Central memory CD8-positive, alpha-beta T cell (primary cell): ENCODE measurements at places on chromosomes 16 and 17.

DNA sequence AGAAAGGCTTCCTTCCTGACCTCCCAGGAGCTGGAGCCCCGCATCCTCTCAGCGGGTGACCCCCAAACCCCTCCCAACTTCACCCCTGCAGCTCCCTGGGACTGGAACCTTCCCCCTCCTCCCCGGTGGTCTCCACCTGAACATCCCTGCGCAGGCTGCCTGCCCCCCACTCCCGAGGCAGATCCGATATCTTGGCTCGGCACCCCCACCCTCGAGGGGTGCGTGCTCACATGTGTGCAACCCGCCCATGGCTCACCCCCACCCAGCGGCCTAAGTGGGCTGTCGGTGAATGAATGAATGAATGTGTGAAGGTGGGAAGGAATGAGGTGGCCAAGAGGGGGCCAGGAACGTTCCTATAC is 39.7 kb downstream of the SLC7A5 start:
- DNase-seq: no peak

- DNase-seq: no peak
Measured at GRCh38 chr17:57927048-57927723, 28.0 kb downstream of the CUEDC1 start.

DNA sequence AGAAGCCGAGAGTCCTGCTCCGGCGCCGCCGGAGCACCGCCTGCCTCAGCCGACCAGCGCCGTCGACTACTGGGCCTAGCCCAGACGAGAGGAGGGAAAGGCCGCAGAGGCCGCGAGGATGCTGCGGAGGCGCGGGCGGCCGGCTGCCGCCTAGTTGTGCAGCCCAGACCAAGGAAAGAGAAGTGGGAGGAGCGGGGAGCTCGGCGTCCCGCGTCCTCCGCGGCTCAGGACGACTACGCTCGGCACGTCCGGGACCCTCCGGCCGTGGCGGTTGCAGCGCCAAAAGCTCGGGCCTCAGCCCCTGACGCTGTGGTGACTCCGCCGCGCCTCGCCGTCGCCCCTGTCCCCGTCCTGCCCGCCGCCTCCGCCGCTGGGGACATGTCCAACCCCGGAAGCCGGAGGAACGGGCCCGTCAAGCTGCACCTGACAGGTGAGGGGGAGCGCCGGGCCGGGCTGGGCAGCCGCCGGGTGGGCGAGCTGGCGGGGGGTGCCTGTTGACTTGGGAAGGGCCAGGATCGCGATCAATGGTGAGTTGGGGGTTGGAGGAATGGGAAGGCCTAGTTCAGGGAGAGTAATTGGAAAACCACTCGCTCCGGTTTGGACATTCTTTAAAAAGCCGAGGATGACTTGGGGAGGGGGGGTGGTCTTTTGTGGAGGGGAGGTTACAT is 37.7 kb downstream of the RNF135 start:
- peak; percentile 44 for DNase-seq

GRCh38 chr16:29849505-29849904 is 13.5 kb downstream of the CDIPT start:
- DNase-seq: no peak

DNA sequence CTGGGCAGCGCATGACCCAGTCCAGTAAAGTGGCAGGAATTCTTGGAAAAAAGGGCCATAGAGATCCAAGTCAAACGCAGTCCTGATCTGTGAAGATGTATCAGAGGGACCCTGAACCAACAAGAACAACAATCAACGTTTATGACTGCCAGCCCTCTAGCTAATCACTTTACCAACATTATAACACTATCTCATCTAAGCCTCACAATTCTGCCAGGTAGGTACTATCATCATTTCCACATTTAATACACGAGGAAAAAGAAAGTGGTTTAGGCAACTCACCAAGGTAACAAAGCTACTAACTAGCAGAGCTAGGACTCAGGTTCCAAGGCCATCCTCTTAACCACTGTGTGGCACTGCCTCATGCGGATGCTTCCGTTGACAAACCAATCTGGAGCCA is 28.1 kb downstream of the TEX2 start:
- no peak for DNase-seq

GRCh38 chr16:4556112-4556511 is at the start of gene C16orf96:
Gene C16orf96 (plus strand): TSS chr16:4556340. CDS start chr16:4556490, 150 bp downstream.
- DNase-seq: no peak

DNA sequence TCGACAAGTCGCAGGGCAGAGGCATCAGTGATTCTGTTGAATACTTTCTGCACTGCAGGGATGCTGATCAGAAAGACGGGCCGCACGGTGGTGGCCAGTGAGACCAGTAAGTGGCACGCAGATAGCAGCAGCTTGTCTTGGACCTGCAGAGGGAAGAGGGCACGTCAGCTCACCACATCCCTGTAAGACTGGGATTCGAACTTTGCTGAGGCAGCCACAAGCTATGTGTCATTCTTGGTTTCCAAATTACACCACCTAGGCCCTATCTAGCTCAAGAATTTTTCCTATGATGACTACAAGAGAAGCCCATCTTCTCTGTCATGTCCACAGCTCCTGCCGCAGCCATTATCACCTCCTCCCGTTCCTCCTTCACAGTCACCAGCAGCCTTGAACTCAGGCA is 49.4 kb upstream of the GSG1L start:
- no peak for DNase-seq

DNA sequence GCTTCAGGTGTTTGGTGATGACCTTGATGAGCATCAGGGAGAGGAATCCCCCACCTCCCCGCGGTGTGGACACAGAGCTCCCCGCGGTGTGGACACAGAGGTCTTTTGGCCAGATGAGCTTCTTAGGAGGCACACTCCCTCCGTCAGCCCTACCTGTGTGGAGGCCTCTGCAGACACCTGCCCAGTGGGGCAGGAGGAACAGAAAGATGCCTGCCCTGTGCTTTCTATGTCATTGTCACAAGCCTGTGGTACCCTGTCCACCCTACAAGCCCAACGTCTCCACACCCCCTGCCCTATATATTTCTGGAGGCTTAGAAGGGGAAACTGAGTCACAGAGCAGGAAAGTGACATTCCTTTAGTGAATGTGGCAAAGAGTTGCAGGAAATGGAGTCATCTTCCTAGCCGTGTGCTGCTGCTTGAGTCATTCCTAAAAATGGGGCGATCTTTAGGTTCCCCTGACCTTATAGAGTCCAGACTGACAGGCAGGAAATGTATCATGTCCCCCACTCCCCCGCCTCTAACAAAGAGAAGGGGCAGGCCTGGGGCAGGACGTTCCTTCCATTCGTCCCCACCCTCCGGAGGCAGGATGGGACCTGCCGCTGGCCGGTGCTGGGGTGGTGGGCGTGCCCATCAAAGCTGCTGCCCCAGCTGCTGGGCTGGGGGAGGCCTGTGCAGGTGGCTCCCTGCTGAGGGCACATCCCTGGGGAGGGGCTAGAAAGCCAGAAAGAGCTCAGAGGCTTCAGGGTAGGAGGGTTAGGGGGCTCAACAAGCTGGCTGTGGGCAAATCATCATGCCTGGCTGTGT is 1.0 kb upstream of the C16orf74 start:
- no peak for DNase-seq

- DNase-seq: no peak
Measured at GRCh38 chr16:57600952-57601580, 27.4 kb upstream of the ADGRG1 start.

DNA sequence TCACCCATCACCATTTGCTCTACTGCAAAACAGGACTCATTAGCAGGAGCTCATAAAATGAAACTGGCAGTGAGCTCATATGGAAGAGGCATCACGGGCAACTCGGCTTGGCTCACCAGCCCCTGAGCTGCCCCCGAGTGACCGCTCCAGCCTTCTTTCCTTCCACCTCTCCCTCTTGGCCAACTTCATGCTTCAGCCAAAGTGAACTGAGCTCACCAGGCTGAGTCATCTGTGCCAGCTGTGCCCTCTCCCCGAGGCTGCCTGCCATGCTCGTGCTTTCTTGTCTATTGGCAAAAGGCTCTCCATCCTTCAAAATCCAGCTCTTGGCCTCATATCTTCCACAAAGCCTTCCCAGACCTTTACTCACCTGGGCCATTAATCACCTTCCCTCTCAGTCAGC is 391.4 kb downstream of the WWOX start:
- DNase-seq: no peak

DNA sequence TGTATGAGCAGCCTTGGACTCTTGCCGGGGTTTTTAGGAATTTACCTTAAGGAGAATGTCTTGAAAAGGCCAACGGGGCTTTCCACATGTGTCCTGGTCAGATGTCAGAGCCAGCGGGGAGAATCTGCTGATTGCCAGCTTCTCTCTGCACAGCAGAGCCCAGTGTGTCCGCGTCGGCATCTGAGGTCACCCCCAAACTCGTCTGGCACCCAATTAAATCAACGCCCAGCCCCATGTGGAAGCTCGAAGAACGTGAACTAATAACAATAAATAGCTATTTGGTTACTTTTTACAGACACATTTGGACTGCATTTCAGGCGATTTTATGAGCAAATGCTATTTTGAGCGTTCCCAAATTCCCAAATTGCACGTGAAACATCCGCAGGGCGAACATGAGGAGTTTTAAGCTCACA is 303.5 kb downstream of the FOXL1 start:
- DNase-seq: no peak

GRCh38 chr16:20918486-20919239 is 18.1 kb downstream of the LYRM1 start:
- no peak for DNase-seq

DNA sequence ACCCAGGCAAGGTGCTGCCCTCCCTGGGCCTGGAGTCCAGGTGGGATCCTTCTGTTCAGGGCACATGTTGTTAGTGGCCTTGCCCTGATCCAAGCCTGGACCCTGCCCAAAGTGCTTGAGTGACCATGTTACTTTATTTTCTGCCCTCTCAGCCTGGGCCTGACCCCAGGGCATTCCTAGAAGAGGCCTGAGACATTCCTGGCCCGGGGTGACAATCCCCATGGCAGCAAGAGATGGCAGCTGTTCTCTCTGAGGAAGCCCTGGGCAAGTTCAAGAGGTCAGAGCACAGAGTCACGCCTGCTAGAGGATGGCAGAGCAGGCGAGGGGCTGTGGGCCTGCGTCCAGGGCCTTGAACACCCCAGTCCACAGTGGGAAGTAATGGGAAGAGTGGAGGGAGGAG is 5.0 kb downstream of the CDH16 start:
- DNase-seq: no peak

- no peak for DNase-seq
Measured at GRCh38 chr16:55189224-55189623, 134.8 kb upstream of the IRX6 start.

DNA sequence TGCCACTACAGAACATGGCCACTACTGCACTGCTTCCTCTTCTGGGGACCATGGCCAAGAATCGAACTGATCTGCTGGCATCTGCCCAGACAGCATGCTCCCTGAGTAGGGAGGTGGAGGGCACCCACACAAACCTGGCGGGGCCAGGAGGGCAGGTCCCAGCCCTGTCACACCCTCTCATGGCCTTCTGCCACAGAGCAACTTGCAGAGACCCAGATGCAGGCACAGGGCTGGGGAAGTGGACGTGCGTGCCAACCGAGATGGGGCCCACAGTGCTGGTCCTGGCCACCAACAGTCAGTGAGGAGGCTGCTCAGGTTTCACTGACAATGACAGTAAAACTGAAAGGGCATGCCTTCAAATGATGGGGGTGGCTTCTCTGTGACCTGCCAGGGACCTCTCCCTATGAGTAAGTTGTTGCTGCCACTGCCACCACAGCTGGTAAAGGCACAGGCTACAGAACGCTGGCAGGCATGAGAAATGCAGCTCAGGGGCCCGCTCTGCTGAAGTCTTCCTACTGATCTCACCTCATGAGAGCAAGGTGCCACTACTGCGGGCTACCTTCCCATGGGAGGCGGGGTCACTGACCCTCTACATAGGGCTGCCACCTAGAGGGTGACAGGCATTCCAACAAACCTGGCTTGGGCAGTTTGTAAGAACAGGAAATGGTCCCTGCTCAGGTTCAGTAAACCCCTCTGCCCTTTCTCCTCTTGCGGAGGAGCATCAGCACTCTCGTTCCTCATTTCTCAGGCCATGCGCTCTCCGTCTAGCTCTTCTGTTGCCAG is 15.5 kb downstream of the HIC1 start:
- peak; percentile 56 for DNase-seq

GRCh38 chr17:35002876-35003551 is 22.7 kb downstream of the LIG3 start:
- DNase-seq: no peak

DNA sequence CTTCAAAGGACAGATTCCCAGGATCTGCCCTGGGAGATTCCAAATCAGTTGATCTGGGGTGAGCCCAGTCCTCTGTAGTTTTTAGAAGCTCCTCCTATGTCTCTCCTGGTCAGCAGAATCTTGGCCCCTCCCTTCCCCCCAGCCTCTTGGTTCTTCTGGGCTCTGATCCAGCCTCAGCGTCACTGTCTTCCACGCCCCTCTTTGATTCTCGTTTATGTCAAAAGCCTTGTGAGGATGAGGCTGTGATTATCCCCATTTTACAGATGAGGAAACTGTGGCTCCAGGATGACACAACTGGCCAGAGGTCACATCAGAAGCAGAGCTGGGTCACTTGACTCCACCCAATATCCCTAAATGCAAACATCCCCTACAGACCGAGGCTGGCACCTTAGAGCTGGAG is 840 bp upstream of the CDH5 start:
- DNase-seq: no peak

- no peak for DNase-seq
Measured at GRCh38 chr16:30470170-30470512, 2.4 kb upstream of the ITGAL start.

- no peak for DNase-seq
Measured at GRCh38 chr17:54368906-54369305, 531.7 kb upstream of the TOM1L1 start.

DNA sequence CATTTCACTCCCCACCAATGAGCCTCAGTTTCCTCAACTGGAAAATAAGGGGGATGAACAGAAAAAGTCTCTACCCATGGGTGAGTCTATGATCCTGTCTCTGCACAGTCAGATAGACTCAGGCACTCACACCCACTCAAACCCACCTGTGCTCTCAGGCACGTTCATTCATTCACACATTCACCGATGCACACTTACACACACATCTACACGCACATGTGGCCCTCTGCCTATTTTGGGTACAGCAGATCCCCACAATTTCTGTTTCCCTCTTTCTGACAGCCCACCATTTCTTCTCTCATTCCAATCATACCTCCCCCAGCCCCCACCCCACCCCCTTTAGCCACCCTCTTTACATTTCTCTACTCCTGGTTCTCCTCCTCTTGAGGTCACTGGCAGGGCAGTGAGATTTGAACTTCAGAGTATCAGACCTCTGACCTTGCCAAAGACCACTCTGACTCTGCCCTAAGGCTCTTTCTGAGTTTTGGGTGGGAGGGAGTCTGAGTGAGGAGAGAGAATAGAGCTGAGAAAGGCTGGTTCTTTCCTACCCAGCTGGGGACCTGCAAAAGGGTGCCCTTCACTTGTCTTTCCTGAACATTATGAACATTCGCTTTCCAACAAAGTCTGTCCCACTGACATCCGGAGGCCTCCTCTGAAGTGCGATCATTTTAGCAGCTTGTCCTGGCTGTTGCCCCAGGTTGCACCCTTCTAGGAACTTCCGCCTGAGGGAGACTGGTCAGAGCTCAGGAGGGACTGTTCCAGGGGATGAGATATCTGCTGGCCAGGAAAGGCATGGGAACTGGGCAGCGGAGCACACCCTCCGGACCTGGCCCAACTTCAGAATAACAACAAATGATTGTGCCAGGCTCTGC is 10.1 kb upstream of the COL1A1 start:
- DNase-seq: no peak
